Activated naive CD8-positive, alpha-beta T cell treated with anti-CD3 and anti-CD28 coated beads for 36 hours (primary cell): ENCODE measurements at places on chromosomes 7 and 10. TPM values are rescaled to one million over a fixed set of nuclear protein-coding genes. Genes with fewer than 3 reads are reported as not detected.

DNA sequence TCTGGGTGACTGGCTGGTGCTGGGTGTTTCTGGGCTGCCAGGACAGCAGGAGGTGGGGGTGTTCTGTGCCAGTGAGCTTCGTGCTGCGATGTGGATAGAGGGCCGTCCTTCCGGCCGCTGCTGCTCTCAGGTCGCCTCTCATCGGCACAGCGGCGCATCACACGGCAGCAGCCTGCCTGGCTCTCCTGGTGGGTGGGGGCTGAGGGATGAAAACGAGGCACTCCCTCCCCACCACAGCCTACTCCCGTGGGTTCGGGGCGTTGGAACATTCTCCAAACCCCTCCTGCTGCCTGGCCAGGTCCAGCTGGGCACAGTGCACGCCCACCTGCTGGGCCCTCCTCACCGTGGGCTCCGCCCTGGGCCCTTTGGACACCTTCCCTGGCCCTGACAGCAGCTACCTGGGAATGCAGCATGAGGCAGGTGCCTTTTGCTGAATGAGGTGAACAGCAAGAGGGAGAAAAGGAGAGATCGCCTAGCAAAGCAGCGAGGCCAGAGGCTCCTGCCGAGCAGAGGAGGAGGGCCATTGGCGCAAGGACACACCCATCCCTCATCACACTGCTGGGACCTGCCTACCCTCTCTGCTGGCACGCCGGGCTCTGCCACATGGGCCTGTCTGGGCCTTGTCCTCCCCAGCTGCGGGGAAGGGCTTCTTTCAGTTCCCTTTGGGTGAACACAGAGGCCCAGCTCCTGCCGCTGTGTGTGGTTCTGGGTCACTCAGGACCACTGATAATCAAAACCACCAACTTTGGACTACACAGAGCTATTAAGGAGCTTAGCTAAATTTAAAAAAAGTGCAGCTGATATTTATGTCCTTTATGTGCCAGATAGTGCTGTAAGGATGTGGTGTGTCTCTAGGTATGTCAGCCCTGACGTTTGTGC, 33.4 kb downstream of the INPP5A start:
- H3K27me3 ChIP-seq = no peaks in the 10 kb centered on the region
- no peak overlapping the region for H3K4me3 ChIP-seq
- no peaks in the 10 kb centered on the region for H3K36me3 ChIP-seq
- peaks cover 18% of the 10 kb centered on the region for H3K4me1 ChIP-seq

- no peak overlapping the region for H3K27ac ChIP-seq
- H3K36me3 ChIP-seq = peaks cover 83% of the 10 kb centered on the region
- peaks cover 19% of the 10 kb centered on the region for H3K4me1 ChIP-seq
- H3K27me3 ChIP-seq = no peaks in the 10 kb centered on the region
These were observed 46.7 kb downstream of the CARD11 start for GRCh38 chr7:2997014-2997413.

GRCh38 chr7:72538856-72539255, 126.7 kb upstream of the CALN1 start:
- H3K27ac ChIP-seq = no peak overlapping the region
- H3K4me3 ChIP-seq = no peak overlapping the region
- no peaks in the 10 kb centered on the region for H3K36me3 ChIP-seq
- H3K4me1 ChIP-seq = no peaks in the 10 kb centered on the region

DNA sequence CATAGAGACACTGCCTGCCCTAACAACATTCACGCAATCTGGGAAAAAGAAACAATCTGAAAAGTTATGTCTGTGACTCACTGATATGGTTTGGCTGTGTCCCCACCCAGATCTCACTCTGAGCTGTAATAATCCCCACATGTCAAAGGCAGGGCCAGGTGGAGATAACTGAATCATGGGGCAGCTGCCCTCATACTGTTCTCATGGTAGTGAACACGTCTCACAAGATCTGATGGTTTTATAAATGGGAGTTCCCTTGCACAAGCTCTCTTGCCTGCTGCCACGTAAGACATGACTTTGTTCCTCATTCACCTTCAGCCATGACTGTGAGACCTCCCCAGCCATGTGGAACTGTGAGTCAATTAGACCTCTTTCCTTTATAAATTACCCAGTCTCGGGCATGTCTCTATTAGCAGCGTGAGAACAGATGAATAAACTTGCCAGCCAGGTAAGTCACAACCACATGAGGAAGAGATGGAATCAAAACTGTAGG, 341.5 kb upstream of the AOAH start:
- peaks cover 46% of the 10 kb centered on the region for H3K36me3 ChIP-seq
- no peaks in the 10 kb centered on the region for H3K27me3 ChIP-seq
- H3K27ac ChIP-seq = peak overlapping the region; percentile 70
- no peak overlapping the region for H3K4me3 ChIP-seq
- peak; percentile 6 for DNase-seq

DNA sequence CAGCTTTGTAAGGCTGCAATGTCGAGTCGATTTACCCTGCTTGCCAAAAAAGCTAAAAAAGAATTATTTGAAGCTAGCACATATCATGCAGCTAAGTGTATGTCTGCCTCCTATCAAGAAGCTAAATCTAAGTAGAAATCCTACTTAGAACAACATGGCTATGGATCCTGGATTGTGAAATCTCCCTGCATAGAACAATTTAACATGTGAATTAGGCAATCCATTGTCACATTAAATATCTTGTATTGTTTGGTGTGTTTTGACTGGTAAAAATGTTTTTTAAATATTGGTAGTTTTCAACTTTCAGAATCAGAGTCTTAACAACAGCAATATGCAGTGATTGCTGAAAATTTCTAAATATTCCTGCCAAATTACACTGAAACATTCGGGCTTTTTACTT, 73.3 kb downstream of the SKIDA1 start:
- no peak for DNase-seq
- H3K4me1 ChIP-seq = no peaks in the 10 kb centered on the region
- peaks cover 8% of the 10 kb centered on the region for H3K27me3 ChIP-seq
- no peaks in the 10 kb centered on the region for H3K36me3 ChIP-seq

GRCh38 chr10:79266084-79266483, 81.2 kb upstream of the PPIF start:
- H3K27ac ChIP-seq = peak overlapping the region; percentile 8
- H3K36me3 ChIP-seq = no peaks in the 10 kb centered on the region
- no peak for DNase-seq
- no peaks in the 10 kb centered on the region for H3K27me3 ChIP-seq

DNA sequence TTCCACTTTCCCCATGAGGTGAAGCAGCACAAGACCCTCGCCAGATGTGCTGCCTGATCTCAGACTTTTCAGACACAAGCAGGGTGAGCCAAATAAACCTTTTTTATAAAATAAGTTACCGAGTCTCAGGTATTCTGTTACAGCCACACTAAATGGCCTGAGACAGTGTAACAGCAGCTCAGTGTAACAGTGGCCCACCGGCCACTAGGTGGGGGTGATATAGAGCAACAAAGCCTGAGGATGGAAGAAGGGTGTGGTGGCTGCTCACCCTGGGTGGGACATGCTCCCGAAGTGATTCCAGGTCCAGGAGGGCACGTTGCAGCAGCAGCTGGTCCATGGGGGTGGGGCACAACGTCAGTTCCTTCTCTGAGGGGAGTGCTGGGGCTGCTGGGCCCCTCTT, 44.6 kb downstream of the BMS1 start:
- no peak for DNase-seq
- peaks cover 66% of the 10 kb centered on the region for H3K36me3 ChIP-seq
- H3K4me3 ChIP-seq = no peak overlapping the region
- no peaks in the 10 kb centered on the region for H3K27me3 ChIP-seq
- H3K4me1 ChIP-seq = peaks cover 3% of the 10 kb centered on the region
- H3K27ac ChIP-seq = peak overlapping the region; percentile 39

GRCh38 chr7:93923942-93924341, 2.4 kb downstream of the GNG11 start:
- peaks cover 50% of the 10 kb centered on the region for H3K27me3 ChIP-seq
- H3K36me3 ChIP-seq = no peaks in the 10 kb centered on the region
- peaks cover 3% of the 10 kb centered on the region for H3K4me1 ChIP-seq
- H3K4me3 ChIP-seq = no peak overlapping the region
- no peak overlapping the region for H3K27ac ChIP-seq

DNA sequence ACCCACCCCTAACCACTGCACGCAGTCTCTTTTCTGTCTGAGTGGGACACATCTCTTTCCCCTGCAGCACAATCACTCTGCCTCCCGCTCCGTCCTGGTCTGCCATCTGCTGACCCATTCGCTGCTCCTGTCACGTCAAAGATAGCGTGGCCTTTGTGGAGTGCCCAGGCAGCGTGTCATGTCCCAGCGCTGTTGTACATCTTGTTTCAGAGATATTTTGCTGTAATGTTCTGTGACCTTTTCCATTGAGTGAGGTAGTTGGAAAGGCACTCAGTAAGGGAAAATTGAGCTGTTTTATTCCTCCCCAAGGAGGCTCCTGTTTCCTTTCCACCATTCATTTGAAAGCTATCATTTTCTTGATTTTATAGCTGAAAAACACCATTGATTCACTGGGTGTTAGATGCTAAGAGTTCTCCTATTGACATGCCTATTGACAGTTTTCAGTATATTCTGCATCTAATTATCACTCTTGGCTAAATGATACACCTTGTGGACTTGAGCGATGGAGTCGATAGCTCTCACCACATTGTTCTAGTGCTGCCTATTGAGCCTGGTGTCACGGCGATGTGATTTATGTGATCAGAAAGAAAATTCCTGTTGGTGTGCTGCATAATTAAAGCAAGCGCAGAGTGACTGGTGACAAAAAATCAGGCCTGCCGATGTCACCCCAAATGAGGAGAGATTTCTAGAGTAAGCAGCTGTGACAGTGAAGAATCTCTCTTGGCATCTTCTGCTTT, 372.6 kb downstream of the LRMDA start:
- no peak overlapping the region for H3K4me3 ChIP-seq
- peaks cover 18% of the 10 kb centered on the region for H3K27me3 ChIP-seq

DNA sequence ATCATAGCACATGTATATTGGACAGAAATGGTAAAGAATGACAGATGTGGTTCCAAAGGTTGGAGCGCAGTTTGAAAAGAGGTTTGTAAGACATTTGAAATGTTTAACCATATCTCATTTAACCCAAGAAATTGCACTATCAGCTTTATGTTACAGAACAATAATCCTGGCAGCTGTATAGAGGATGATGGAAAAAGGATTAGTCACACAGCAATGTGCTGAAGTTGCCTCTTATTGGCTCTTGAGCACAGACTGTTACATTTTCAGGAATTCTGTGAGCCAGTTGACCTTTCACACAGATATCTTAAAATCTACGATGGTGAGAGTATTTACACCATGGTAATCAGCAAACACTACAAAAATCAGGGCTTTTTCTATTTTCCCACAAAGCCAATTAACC, 3.9 kb downstream of the COG5 start:
- peaks cover 55% of the 10 kb centered on the region for H3K4me1 ChIP-seq
- H3K27me3 ChIP-seq = no peaks in the 10 kb centered on the region
- DNase-seq = no peak
- H3K36me3 ChIP-seq = peaks cover 25% of the 10 kb centered on the region
- H3K27ac ChIP-seq = peak overlapping the region; percentile 74

DNA sequence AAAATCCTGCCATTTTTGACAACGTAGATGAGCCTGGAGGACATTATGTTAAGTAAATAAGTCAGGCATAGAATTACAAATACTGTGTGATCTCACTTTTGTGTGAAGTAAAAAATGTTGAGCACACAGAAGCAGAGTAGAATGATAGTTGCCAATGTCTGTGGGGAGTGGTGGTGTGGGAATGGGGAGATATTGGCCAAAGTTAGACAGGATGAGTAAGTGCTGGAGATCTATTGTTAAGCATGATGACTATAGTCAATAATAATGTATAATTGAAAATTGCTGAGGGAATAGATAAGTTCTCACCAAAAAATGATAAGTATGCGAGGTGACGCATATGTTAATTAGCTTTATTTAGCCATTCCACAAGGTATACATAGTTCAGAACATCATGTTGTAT, 92.0 kb downstream of the GPR85 start:
- H3K4me1 ChIP-seq = no peaks in the 10 kb centered on the region
- H3K27me3 ChIP-seq = peaks cover 11% of the 10 kb centered on the region
- H3K4me3 ChIP-seq = no peak overlapping the region
- no peaks in the 10 kb centered on the region for H3K36me3 ChIP-seq

DNA sequence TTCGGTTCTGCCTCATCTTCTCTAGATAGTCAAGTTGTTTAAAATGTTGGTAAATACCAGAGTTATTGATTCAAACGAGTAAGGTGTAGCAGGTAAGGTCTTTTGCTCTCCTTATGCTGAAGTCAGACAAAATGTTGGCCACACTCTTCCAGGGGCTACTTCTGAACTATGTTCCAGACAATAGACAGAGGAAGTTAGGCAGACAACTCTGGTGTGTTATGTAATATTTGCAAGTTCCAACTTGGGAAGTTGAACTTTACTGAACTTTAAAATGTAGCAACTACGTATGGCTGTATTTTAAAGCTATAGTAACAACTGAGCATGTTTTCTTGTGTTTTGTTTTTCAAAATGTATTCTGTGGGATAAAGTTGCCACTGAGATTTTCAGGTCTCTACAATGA, 125.7 kb upstream of the NEBL start:
- no peaks in the 10 kb centered on the region for H3K4me1 ChIP-seq
- H3K27ac ChIP-seq = no peak overlapping the region
- H3K36me3 ChIP-seq = no peaks in the 10 kb centered on the region
- H3K4me3 ChIP-seq = no peak overlapping the region
- no peak for DNase-seq

DNA sequence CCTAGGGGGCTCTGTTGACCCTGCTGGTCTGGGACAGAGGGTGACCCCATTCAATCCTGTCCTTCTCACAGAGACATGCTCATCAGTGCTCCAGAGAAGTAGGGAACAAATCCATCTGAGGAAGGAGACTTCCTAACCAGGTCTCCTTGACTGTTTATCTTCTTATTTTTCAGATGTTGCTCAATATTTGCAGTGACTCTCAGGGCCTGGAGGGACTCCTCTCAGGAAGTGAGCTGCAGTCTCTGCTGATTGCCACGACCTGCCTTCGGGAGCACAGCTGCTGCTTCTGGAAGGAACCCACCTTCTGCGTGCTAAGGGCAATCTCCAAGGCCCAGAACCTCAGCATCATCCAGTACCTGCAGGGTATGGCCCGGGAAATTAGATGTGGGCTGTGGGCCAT, 41.0 kb downstream of the WDFY4 start:
- DNase-seq = no peak
- H3K27me3 ChIP-seq = no peaks in the 10 kb centered on the region
- no peaks in the 10 kb centered on the region for H3K36me3 ChIP-seq
- no peak overlapping the region for H3K27ac ChIP-seq
- H3K4me3 ChIP-seq = no peak overlapping the region

GRCh38 chr10:17348501-17349349, 105.7 kb downstream of the ST8SIA6 start:
- peaks cover 6% of the 10 kb centered on the region for H3K4me1 ChIP-seq
- H3K4me3 ChIP-seq = no peak overlapping the region
- no peaks in the 10 kb centered on the region for H3K36me3 ChIP-seq
- no peak overlapping the region for H3K27ac ChIP-seq
- no peak for DNase-seq

Gene CTNNA3
- not detected for total RNA-seq

Gene KDM7A
- total RNA-seq = 7.9 TPM

Gene FAM171A1
- 5.6 TPM for total RNA-seq

Gene MKRN1
- 48.1 TPM for total RNA-seq

Gene NEUROG3
- total RNA-seq = 0.21 TPM

Gene ANKRD22
- total RNA-seq = not detected

Gene RBM20
- total RNA-seq = 0.45 TPM

Gene PPP1R17
- not detected for total RNA-seq

Gene LEP
- total RNA-seq = not detected

Gene MMD2
- total RNA-seq = not detected

Gene CHST12
- 3.2 TPM for total RNA-seq

Gene MYH16
- not detected for total RNA-seq
